ENCODE measurements at places on chromosomes 7 and 10.

DNA sequence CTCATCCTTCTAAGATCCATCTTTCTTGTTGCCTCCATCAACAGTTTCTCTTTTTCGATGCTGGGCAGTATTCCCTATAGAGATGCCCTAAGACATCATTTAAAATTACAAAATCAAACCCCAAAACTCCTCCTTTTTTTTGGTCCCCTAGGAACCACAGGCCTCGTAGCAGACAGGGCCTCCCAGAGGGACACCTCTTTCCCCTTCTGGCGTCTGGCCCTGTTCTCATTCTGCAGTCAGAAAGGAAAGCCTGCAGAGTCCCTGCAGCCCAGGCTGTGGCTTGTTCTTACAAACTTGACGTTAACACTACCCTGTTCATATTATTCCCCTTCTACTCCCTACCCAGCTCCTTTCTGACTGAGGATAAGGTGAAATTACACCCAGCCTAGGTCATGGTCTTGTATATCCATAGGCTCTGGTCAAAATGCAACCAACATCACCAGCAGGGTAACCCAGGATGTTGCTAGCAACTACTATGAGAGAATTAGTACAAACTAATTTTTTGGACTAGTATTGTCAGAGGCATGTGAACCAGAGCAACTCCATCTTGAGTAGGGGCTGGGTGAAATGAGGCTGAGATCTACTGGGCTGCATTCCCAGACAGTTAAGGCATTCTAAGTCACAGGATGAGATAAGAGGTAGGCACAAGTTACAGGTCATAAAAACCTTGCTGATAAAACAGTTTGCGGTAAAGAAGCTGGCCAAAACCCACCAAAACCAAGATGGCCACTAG is 3.5 kb upstream of the EPHA1 start:
- no peak for DNase-seq

GRCh38 chr7:51680594-51681399 is 364.2 kb upstream of the COBL start:
- DNase-seq = no peak

GRCh38 chr7:114959931-114960330 is 38.0 kb downstream of the MDFIC start:
- DNase-seq = no peak

GRCh38 chr10:10855151-10855581 is 162.5 kb upstream of the CELF2 start:
- no peak for DNase-seq

DNA sequence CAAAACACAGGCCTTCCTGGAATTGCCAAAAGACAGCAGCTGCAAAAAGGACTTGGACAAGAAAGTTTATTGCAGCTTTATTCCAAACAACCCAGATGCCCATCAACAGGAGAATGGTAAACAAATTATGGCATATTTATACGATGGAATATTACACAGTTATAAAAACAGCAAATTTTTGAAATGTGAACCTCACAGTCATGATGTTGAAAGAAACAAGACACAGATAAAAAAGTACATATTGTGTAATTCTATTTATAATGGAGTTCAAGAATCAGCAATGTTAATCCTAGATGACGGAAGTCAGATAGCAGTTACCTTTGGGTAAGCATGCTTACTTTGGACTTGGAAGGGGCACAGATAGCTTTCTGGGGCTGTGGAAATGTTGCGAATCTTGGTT is 44.4 kb downstream of the SYPL1 start:
- DNase-seq = no peak

DNA sequence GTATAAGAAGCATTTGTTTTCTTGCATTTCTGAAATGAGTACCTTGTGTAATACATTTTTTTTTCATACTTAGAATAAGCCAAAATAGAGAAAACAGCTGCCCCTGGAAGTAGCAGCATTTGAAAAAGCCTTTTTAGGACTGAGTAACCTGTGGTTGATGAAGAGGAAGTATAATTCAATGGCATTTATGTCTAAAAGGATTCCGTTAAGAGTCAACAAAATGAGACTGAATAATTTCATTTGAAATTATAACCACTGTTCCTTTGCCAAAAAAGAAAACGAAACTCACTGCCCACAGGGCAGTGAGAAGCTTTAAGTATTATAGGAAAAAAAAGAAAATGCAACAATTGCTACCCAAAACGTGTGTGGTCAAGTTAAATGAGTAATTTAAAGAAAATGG is 705.6 kb upstream of the PHF14 start:
- DNase-seq = no peak

DNA sequence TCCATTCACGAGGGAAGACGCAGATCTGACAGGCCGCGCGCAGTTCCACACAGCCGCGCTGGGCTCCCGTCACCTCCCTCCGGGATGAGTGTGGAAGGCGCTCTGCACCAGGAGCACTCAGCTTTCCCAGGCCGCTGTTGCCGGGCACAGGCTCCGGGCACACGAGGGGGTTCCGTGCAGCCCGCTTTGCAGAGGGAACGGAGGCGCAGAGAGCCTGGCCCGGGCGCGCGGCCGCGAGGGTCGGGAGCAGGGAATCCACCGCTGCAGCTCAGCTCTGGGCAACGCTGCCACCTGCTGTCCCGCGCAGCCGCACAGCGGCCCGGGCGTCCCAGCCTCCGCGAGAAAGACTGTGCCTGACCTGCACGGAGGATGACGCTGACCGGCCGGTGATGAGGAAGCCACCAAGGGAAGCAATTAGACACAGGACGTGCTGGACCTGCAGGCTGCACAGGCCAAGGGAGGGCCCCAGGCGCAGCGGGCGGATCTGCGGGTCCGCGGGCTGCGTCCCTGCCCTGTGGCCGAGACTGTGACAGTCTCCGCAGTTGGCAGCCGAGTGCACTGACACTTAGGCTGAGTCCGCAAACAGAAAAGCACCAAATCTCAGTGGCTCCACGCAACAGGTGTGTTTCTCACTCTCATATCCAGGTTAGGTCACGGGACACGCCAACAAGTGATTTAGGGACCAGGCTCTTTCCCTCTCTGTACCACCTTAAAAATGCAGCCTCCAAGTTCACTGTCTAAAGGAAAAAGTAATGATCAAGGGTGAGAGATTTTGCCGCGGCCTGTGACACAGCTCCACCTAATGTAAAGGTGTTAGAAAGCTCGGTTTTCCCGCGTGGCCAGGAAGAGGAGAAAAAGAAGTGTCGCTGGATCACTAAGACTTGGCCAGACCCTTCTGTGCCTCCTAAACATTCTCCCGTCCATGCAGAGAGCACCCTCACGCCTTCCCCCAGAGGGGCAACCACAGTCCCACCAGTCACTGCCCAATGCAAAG is 94.5 kb downstream of the SEC61G start:
- peak; percentile 63 for DNase-seq

GRCh38 chr7:155507576-155507975 is 38.8 kb downstream of the CNPY1 start:
- DNase-seq = no peak

GRCh38 chr7:4919969-4920766 is 36.7 kb upstream of the RADIL start:
- no peak for DNase-seq

DNA sequence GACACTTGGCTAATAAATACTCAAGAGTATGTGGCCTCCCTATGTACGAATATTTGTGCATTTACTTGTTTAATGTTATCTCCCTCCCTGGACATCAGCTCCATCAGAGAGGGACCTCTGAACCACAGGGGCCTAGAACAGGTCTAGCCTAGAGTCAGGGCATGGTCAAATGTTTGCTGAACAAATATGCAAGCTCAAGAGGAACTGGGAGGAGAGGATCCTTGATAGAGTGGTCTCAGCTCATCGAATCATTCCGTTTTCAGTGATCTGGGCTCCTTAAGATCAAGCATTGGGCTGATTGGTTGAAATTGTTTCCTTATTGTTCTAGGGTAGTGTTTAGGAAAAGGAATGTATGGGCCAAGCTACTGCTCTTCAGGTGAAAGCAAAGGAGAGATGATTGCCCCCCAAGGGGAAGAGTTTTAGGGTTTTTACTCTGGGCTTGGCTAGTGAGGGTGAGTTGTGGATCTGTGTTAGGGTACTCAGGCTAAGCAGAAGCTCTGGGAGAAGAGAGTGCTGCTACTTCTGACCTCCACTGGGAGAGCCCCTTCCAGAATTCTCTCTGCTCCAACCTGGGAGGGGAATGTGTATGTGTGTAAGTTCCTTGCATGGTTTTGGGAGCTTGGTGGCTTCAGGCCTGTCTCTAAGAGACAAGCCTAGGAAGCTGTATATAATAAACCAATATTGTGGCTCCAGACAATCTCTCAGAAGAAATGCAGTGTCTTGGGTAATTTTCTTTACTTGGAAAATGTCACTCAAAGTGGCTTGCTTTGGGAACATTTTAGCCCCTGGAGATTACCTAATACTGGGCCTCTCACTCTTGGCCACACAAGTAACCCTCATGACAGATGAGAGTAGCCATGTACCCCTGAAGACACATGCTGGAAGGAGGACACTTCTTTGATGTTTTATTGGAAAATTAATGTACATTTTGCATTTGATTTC is 110.0 kb downstream of the EMX2 start:
- DNase-seq = no peak
